ENCODE measurements at places on chromosomes 11 and 22.

DNA sequence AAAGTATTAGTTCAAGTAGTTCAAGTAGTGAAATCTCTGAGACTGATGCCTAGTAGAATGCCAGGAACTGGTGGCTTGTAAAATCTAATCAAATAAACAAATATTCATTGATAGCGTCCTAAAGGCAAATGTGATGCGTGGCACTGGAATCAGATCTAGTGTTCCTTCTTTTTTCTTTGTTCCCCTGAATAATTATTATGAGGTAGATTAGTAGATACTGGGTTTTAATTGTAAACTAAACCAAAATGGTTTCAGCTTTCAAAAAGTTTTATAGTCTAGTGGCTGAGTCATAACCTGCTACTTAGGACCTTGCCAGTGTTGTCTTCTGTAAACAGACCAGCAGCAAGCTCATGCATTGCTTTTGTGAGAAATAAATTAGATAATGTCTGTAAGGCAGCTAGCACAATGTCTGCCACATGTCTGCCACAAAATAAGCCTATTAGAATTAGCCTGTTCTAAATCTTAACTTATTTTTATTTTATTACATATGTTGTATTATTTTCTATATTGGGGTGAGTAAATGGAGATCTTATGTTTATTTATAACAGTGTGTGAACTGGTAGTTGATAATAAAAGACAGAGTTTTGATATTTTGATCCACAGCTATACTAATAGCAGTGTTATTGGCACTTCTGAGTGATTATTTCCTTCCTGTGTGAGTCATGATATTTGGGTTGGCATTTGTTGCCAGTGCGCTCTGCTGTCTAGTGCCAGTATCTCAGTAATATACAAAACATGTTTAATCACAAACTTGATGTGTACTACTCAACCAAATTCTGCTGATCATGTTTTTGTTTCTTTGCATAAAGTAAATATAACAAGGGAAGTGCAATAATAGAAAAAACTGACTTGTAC lies 135.7 kb downstream of the TMEM135 start:
- no peak for DNase-seq

DNA sequence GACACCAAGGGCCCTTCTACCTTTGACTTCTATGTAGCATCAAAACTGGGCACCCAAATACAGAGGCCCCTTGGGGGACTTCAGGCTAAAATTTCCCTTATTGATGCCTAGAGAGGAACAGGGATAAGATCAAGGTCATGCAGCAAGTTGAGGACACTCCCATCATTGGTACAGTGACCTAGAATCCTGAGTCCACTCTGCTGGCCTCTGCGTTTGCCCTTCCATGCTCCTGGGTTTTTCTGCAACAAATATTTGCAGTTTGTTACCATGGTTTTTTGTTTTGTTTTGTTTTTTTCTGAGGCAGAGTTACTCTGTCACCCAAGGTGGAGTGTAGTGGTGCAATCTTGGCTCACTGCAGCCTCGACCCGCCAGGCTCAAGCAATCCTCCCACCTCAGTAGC lies 64.2 kb downstream of the THAP12 start:
- DNase-seq, result no peak

GRCh38 chr11:82976786-82977185 lies 75.2 kb downstream of the DDIAS start:
- no peak for DNase-seq

DNA sequence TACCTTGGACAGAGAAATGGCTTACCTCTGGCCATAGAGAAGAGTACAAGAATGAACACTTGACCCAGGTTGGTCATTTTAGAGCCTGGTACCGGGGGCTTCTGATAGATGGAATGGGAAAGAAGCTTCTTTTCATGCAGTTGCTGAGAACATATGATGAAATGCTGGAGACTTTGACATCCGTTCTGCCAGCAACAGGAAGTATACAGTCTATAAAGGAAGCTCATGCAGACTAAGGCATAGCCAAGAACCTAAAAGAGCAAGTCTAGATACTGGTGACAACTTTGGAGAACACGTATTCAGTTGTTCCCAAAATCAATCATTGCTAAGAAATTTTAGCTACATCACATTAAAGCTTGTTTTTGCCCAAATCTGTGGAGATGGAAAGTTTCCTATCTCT lies 894.6 kb downstream of the METTL15 start:
- no peak for DNase-seq

GRCh38 chr11:2599561-2600189 lies 100.1 kb downstream of the KCNQ1OT1 start:
- no peak for DNase-seq

DNA sequence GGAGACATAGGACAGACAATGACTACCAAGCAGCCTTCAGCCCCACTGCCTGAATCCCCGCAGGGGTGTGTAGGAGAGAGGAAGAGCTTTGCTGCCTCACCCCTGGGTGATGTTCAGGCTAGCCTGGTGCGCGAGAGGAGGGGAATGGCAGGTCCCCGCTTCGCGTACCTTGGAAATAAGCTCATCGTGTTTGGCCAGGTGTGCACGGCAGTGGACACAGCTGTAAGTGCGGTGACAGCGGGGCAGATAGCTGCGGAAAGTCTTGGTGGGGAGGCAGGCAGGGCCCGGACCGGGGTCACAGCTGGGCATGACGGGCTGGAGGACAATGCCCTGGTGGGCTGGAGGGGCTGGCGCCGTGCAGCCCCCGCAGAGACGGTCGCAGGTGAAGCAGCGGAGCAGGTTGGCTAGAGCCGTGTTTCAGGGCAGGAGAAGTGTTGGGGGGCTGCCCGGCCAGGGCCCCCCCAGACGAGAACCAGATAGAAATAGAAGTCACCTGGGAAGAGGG lies 2.9 kb downstream of the YPEL4 start:
- DNase-seq, result no peak

- no peak for DNase-seq
Observed at GRCh38 chr11:8613036-8613435, 19.0 kb upstream of the STK33 start.

GRCh38 chr22:49360746-49361145 lies 466.9 kb downstream of the BRD1 start:
- no peak for DNase-seq

DNA sequence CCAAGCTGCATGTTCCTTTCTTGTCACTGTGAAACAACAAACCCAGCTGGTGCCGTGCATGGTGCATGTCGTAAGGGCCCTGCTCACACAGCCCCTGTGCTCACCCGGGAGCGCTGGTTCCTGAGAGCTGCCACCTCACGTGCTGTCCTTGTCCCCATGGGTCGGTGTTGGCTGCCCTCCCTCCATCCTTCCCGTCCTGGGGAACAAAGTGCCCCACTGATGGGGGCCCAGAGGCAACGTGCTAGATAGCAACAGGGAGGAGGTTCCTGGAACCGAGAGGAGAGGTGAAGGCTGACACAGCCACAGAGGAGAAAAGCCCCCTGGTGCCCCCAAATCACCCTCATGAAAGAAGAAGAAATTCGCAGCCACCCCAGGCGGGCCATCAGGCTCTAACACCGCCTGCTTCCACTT lies 56.6 kb upstream of the SLC22A12 start:
- DNase-seq, result no peak

DNA sequence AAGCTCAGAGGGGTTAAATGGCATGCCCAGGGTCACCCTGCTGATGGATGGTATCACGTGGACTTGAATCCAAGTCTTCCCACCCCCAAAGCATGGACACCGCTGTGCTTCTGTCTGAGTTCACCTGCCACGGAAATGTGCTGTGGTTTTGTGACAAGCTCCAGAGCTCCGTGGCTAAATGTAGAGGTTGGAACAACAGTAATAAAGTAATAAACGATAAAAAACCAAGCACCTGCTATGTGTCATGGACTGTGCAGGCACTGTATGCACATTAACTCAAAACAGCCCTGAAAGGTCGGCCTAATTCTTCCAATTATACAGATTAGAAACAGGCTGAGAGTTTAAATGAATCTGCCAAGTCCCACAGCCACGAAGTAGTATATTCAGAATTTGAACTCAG lies 182.1 kb upstream of the NAV2 start:
- no peak for DNase-seq

GRCh38 chr22:16594026-16594425 lies 1.4 kb upstream of the CCT8L2 start:
- DNase-seq, result no peak

GRCh38 chr11:35223371-35223796 lies 84.4 kb downstream of the CD44 start:
- no peak for DNase-seq

- DNase-seq, result no peak
Observed at GRCh38 chr11:16252373-16252772, 104.0 kb downstream of the SOX6 start.

GRCh38 chr11:8258289-8258688 lies 5.4 kb downstream of the LMO1 start:
- DNase-seq, result peak; percentile 3

DNA sequence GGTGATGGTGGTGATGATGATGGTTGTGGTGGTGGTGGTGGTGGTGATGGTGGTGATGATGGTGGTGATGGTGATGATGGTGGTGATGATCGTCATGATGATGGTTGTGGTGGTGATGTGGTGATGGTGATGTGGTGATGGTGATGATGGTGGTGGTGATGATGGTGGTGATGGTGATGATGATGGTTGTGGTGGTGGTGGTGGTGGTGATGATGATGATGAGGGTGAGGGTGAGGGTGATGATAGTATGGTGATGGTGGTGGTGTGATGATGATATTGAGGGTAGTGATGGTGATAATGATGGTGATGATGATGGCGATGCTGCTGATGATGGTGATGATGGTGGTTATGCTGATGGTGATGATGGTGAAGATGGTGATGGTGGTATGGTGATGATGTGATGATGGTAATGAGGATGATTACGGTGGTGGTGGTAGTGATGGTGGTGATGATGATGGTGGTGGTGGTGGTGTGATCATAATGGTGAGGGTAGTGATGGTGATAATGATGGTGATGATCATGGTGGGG lies 63.8 kb downstream of the MPPED1 start:
- no peak for DNase-seq

DNA sequence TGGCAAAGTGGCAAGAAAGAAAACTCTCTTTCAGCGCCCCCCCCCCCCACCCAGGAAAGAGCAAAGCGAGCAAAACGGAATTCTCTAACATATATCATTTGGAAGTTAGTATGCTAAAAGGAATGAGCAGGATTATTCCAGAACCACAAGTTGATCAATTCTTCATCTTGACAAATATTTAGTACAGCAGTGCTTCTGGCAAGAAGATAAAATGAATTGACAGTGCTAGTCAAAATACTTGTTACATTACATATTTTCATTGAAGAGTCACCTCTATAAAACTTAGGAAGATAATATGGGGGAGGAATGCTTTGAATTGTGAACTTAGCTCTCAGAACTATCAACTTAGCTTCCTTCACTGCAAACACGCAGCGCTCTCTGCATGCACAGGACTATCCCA lies 377.4 kb downstream of the DYNC2H1 start:
- no peak for DNase-seq

- no peak for DNase-seq
Observed at GRCh38 chr11:59253001-59253400, 40.3 kb upstream of the MPEG1 start.

DNA sequence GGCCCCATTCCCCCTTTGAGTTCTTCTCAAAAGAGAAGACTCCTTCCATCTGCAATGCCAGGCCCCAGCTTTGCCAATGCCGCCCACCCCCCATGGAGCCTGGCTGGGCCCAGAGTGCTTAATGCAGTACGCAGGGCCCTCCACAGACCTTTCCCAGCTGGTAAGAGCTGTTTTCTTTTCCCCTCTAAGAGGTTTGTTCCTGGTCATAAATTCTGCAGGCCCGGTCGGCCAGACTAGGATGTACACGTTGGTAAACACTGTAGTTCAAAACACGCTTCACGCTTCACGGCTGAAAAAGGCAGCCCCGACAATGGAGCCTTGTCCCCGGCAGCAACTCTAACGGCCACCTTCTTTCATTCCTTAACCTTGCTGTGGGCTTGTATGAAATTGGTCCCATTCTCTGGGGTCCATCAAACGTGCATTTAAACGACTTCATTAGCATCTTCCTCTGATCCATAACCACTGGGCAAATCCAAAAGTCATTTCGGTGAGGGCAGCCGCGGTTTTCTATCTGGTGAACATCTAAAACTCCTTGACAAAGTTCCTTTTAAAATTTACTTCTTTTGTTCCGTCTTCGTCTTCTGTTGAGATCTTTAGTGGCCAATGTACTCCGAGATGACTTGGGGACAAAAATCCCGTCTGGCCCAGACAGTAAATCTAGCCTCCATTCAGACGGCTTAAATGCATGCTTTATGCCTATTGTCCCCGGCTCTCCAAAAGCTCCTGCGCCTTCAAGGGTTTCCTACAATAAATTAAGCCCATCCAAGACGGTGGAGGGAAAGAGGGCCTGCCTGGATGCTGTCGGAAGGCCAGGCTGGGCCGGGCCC lies 60.0 kb upstream of the MYEOV start:
- no peak for DNase-seq

DNA sequence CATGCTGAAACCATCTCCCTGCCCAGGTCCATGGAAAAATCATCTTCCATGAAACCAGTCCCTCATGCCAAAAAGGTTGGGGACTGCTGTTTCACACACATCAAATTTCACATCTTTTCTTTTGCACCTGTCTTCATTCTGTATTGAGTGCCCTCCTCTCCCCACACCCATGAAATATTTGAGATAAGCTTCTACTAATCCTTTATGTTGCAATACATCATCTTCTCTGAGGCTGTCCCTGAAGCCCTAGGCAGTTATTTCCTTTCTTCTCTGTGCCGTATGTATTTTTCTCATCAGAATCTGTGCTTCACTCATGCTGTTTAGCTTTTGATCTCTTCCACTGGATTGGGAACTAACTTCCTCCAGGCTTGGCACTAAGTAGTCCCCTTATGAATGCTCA lies 40.0 kb upstream of the RRM1 start:
- no peak for DNase-seq

DNA sequence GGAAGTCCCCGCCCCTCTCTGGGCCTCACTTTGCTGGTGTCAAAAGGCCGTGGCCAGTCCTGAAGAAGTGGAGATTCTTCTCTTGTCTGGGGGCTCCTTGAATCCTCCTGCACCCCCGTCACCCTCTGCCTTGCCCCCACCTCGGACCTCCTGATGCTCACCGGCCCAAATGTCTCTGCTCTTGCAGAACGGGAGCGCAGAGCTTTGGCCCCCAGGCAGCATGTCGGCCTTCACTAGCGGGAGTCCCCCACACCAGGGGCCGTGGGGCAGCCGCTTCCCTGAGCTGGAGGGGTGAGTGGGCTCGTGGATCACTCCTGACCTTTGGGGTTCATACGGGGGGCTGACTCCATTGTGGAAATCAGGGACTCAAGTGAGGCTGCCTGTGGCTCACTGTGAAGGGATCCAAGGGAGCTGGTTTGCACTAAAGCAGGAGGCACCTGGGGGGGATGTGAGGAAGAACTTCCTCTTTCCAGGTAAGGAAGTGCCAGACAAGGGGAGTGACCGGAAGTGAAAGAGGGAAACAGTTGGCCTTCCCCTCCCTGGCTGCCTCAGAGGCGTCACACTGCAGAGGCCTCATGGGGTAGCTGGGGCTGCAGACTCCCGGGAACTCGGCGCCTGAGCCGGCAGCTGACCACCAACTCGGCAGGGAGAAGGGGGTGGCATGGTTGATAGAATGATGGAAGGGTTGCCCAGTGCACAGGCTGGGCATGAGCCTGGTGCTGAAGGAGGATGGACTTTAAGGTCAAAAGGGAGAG lies 23.1 kb downstream of the CSF2RB start:
- DNase-seq, result no peak

- DNase-seq, result no peak
Observed at GRCh38 chr11:106271686-106272085, 194.2 kb downstream of the AASDHPPT start.
